HT1080 (cell line): ENCODE measurements at places on chromosomes 5 and 9. TPM values are rescaled to one million over a fixed set of nuclear protein-coding genes. Genes with fewer than 3 reads are reported as not detected.

DNA sequence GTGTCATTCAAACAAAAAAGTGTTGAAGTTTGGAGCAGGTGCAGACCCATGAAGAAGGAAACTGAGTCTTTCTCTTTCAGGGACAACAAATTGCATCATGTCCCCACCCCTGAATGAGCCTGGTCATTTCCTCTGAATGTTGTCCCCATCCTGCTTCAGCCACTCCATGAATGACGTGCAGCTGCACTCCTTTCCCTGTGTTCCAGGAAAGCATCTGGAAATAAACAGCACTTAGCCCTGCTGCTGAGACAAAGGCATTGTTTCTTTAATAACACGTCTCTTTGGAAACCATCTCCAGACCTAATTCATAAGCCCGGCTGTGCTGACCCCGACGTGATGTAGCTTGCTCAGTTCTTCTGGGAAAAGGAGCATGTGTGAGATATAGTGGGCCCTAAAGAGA, 682.3 kb downstream of the BRINP1 start:
- no peak for DNase-seq

- DNase-seq = no peak
Observed at GRCh38 chr9:124514874-124515273, 7.7 kb upstream of the NR5A1 start.

DNA sequence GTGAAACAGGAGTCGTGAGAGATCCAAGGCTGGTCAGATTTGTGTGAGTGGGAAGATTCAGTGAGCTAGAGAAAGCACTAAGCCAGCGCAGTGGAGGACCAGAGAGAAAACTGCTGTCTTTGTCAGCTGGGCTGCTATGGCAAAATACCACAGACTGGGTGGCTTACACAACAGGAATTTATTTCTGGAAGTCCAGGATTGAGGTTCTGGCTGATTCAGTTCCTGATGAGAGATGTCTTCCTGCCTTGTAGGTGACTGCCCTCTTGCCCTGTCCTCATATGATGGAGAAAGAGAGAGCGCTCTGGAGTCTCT, 24.2 kb upstream of the ANKRD33B start:
- peak; percentile 60 for DNase-seq

DNA sequence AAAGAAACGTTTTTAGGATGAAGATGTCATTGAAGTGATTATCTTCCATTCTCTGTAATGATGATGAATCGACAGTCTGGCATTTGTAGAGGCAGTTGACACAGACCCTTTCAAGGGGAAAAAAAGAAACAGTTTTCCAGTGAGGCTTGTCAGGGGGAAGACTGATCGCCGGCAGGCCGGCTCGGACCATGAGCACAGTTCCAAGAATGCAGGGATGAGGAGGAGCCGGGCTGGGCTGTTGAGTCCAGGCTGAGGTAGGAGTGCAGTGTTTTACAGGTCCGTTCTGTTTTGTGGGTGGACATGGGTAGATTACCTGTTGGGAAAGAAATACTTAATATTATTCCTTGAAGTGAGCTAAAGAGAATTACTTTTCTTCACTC, 194.6 kb downstream of the AOPEP start:
- peak; percentile 60 for DNase-seq

DNA sequence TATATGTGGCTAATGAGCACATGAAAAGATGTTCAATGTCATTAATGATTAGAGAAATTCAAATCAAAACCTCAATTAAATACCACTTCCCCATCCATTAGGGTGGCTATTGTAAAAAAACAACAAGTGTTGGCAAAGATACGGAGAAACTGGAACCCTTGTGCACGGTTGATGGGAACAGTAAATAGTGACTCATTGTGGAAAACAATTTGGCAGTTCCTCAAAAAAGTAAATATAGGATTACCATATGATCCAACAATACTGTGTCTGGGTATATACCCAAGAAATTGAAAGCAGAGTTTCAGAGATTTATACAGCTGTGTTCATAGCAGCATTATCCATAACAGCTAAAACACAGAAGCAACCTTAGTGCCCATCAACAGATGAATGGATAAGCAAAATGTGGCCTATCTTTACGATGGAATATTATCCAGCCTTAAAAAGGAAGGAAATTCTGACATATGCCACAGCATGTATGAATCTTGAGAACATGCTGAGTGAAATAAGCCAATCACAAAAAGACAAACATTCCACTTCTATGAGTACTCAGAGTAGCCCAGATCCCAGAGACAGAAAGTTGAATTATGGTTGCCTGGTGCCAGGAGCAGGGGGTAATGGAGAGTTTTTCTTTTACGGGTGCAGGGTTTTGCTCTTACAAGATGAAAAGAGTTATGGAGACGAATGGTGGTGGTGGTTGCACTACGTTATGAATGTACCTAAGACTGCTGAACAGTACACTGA, 41.4 kb upstream of the LRRC14B start:
- peak; percentile 61 for DNase-seq

DNA sequence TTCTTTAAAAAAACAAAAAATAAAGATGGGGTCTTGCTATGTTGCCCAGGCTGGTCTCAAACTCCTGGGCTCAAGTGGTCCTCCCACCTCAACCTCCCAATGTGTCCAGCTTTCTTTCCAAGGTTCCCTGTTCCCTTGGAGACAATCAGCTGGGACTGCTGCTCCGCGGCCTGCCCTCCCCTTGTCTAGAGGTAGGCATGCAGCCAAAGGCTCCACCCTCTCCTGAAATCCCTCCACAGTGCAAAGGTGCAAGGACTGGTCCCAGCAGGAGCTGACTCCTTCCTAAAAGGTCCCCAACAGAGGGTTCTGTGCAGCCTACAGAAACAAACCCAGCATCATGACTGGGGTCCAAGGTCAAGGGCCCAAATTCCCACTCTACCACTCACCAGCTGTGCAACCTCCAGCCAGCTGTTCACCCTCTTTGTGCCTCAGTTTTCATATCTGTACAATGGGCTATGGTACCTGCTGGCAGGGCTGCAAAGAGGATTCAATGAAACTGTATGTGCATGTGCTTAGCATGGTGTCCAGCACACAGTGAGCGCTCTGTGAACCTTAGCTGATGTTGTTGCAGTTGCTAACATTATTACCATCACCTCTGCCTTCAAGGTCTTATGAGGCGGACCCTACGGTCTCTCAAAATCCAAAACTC, 47.5 kb downstream of the BARX1 start:
- no peak for DNase-seq

DNA sequence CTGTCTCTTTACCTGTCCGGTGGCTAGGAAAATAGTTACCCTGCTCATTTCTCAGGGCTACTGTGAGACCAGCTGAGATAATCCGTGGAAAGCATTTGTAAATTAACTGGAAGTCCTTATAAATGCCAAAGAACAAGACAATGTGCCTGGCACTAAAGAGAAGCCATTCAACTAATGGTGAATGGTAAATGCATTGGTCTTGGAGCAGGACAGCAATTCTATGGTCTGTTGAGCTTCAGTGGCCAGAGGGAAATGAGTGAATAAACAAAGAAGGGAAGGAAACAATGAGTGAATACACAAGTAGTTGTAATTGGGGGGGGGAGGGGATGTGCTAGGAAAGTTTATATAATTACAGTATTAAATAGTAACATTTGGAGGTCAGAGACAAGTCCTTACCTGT, 353.6 kb downstream of the SEMA5A start:
- DNase-seq = no peak

DNA sequence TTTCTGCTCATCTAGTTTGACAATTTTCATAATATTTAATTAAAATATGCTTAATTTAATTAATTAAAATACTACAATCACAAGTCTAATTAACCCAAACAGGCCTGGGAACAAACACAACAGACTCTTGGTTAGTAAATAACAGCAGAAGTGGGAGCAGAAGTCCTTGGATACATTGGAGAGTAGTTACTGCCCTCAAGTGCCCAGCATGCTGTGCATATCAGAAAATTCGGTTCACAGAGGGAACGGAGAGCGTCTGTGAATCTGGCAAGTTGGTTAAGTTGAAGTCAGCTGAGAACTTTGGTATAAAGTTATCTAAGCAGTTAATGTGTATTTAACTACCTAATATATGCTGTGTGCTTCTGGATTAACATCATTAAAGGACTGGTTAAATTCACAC, 87.0 kb upstream of the ATG10 start:
- no peak for DNase-seq

- peak; percentile 63 for DNase-seq
Observed at GRCh38 chr9:14428781-14429230, 114.9 kb upstream of the NFIB start.

GRCh38 chr5:42495914-42496313, 72.7 kb downstream of the GHR start:
- peak; percentile 2 for DNase-seq

- DNase-seq = no peak
Observed at GRCh38 chr5:60533789-60534188, 166.2 kb downstream of the DEPDC1B start.

S1PR3 gene
- total RNA-seq = 0.05 TPM in 1 of 2 replicates, not detected in the other

GABRG2 gene
- 0.60 and 0.90 TPM in 2 replicates for total RNA-seq

ALG2 gene
- total RNA-seq = 34.0 and 34.4 TPM in 2 replicates

SPATA31C1 gene
- not detected in 2 replicates for total RNA-seq

C9orf50 gene
- total RNA-seq = not detected in 2 replicates
